ENCODE measurements at places on chromosomes 6 and 20. TPM values are rescaled to one million over a fixed set of nuclear protein-coding genes. Genes with fewer than 3 reads are reported as not detected.

- no peak for DNase-seq
These were observed 52.3 kb downstream of the PXDC1 start for GRCh38 chr6:3699231-3699630.

DNA sequence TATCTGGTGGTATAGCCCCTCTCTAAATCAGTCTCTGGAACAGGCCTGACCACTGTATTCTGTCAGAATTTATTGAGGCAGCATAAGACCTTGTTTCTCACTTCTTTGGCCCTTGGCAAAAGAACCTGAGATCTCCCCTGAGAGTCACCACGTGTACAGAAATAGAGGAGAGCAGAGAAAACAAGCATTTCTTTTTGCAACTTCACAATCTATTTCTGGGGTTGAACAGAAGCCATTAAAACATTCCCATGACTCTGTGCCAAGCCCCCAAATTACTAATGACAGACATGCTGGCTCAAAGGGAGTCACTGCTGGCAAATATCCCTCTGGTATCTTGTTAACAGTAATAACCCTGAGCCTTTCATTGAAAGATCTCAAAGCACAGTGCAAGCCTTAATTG lies 395.3 kb downstream of the MAFB start:
- DNase-seq: no peak

GRCh38 chr20:47677635-47678453 lies 107.4 kb downstream of the SULF2 start:
- no peak for DNase-seq

GRCh38 chr6:39209360-39209811 lies 19.9 kb downstream of the KCNK5 start:
- DNase-seq: no peak

GRCh38 chr20:38875175-38875993 lies 50.8 kb upstream of the FAM83D start:
- no peak for DNase-seq

DNA sequence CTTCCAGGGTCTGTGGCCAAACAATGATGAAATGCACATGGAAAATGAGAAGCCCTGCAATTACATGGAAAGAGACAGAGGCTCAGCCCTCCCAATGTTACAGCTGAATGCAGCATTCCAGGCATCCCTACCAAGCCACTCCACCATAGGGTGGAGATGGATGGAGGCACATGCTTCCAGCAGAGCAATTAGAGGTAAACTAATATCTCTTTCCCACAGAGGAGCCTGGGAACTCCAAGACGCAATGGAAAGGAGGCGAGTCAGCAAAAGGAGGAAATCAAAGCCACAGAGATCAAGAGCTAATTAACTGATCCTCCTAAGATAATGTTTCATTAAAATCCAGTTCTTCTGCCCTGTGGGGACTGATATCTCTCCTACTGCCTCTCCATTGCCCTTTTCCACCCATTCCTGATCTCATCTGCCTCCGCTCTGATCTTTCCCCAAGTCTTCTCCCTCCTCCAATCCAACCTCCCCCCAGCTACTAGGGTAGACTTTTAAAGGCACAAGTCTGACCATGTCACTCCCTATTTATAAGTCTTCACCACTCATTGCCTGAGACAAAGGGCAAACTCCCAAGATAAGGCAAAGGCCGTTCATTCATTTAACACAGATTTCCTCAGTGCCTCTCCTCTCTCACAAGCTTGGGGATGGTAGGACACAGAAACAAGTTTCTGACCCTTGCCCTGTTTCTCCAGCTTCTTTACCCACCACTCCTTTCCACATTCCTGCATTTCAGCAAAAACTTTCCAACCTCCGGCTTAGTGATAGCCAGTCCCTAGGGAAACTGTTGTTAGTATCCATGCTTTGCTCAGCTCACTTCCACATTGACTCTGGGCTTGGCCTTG lies 14.3 kb upstream of the KCNB1 start:
- no peak for DNase-seq

DNA sequence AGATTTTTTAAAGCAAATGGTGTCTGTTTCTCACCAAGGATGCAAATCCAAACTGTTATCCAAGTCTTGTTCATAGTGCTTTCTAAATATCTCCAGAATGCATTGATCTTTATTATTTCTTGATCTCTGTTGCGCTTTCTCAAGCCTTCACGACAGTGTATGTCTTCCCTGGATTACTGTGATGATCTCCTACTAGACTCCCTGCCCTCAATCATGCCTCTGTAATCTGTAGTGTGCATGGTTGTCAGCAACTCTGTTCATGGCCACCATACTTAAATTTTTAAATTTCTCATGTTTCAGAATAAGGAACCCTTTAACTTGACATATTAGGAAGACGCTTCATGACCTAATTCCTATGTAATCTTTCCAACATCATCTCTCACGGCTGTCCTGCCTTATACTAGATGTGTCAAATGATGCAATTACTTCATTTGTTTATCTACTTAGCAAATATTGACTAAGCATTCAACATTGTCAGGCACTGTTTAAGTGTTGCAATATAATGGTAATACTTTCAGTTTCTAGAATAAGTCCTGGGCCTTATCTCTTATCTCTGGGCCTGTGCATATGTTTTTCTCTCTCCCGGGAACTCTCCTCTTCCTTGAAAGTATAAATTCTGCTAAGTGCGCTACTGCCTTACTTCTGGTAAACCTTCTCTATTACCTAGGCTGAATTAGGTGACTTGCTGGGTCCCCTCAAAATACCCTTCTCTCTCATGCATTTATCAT lies 25.6 kb upstream of the AHI1 start:
- DNase-seq: no peak

DNA sequence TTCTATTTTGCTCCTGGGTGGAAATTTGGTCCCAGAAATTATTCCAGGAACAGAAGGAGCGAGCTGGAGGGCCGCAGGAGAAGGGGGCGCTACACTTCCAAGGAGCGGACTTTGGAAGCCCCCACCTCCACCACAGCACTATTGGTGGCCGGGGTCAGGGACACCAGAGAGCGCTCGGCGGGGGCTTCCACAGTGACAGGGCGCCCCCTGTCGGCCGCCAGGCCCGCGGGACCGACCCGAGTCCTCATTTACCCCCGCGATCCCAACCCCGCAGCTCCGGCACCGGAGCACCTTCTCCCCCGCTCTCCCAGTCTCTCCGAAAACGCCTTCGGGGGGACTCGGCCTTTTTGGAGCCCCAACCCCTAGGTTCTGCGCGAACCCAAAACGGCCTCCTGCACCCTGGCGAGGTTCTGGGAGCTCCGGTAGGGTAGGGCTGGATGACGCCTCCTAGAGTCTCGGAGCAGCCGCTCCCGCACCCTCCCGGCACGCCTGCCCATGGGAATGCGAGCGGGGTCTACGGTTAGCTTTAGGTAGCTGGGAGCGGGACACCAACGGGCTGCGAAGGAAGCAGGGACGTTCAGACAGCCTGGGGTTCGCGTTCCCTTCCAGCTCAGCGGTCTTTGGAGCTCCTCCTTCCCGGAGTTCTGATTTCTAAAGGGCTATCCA lies 2.4 kb upstream of the FOXA2 start:
- no peak for DNase-seq

DNA sequence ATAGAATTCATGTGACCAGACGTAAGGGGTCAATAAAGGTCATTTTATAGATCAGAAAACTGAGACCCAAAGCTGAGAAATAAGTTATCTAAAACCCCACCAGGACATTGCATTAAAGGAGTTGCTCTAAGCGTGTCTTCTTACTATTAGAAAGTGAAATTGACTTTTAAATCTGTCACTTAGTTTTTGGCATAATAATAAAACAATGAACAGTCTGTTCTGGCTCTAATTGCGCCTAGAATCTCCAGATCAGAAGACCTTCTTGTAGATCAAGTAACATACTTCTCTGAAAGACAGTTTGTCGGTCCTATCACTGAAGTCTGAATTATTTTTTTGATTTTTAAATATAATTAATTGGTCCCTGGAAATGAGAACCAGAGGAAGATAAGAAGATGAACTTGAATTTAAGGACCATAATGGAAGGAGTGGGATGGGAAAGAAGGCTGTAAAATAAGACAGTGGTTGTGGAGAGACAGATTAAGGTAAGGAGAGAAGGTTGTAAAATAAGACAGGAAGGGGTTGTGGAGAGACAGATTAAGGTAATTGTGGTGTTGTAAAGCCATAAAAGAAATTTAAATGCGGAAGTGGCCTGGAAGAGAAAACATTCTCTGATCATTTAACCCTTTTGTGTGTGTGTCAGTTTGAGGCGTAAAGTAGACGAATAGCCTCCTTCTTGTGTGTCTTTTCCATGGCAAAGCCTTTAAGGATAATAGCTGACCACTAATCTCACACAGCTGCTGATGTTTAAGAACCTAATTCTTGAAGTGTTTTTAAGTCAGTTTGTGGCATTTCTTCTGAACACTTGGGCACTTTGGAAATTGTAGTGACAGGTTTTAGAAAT lies 20.1 kb downstream of the TOP1 start:
- DNase-seq: no peak

DNA sequence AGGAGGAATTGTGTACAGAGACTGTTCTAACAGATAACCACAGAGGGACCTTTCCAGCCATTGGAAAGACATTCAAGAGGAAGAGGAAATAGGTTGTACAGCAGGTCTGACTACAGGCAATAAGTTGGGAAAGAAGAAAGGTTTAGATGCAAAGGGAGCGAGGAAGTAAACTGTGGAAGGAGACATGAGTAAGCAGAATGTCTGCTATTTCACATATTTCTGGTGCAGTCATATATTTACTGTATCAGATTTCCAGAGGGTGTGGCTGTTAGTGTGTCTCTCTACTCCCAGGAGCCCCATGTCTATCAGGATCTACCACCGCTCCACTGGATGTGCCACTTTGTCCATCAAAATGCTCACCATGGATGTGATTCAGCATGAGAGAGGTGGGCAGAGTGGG lies 25.9 kb downstream of the MRS2 start:
- no peak for DNase-seq

GRCh38 chr6:157049133-157049532 lies 272.0 kb downstream of the ARID1B start:
- no peak for DNase-seq

DNA sequence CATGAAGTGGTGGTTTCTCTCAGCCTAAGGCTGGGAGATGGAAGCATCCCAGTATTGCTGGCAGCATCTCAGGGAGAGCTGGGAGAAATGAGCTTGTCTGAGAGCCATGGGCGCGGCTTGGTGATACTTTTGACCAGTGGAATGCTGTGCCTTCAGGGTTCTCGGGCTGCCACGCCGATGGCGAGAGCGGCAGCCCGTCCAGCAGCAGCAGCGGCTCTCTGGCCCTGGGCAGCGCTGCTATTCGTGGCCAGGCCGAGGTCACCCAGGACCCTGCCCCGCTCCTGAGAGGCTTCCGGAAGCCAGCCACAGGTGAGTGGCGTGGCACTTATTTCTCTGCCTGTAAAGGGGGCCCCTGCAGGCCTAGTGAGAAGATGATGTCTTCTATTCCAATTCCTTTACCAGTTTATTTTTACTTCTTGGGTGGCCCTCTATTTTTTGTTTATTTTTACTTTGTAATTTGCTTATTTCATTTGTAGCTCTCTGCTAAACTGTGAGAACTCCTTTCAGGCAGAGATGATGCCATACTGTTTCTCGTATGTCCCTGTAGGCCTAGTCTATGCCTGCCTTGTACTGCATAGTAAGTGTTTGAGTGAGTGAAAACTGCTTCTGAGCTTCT lies 71.7 kb downstream of the ASXL1 start:
- DNase-seq: no peak

DNA sequence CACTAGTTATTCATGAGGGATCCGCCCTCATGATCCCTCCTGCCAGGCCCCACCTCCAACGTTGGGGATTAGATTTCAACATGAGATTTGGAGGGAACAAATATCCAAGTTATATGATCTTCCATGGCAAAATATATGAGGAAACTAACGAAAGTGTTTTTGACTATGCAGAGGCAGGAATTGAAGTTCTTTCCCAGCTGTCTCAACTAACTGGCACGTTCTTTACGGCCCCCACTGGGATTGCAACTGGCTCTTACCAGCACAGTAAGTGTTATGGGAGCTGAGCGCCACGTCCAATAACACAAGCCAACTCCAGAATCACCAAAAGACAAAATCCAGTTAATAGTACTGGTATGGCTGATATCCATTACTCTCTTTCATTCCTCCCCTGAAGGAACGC lies 66.6 kb downstream of the ECT2L start:
- no peak for DNase-seq

DNA sequence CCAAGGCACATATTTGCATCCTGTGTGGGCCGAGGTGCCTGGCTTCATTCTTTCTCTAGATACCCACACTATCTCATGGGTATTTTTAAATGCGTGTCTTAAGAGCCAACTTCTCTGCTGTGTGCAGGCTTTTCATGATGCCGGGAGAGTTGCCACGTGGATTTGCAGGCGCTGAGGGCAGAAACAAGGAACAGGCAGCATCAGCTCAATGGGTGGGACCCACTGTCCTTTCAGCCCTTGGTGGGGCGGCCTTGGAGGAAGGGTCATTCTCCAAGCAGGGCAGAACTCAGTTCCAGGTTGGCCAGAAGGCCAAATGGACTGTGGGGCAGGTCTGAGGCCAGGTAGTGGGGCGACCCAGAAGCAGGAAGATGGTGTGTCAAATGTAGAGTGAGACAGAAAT lies 84.7 kb downstream of the PHACTR3 start:
- no peak for DNase-seq

DNA sequence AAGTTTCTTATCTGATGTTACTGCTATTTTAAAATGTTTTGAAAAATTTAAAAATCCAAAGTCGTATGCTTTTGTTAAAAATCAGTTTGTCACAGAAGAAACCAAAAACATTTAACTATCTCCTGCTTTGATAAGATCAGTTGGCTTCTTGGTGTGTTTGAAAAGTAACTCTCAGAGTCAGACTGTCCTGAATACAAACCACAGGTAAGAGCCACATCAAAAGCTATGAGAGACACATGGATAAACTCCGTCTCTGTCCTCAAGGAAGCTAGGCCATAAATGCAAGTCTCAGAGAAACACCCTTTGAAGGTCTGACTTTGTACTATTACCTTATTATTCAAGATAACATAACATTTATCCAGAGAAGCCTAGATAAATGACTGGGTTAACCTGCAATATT lies 7.7 kb downstream of the HBS1L start:
- DNase-seq: no peak

DNA sequence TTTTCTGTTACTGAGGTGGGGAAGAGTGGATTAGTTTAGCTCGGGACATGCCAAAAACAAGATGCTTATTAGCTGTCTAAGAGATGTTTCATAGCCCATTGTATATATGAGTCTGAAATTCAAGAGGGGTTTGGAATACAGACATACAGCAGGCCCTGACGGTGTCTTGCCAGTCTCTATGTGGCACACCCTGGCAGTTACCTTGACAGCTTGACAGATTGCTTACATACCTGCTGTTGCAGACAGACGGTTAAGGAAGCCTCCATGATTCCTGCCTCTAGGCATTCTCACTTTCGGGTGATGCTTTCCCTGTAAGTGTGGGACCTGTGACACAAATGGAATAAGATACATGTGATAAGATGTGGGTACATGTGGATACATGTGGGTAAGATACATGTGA lies 95.0 kb downstream of the QRSL1 start:
- DNase-seq: no peak

The CCHCR1 gene
- polyA plus RNA-seq: 14.3 TPM

The GSTA2 gene
- not detected for polyA plus RNA-seq

The GTSF1L gene
- polyA plus RNA-seq: not detected

The EEF1A2 gene
- polyA plus RNA-seq: 1,049 TPM

The ROS1 gene
- 0.19 TPM for polyA plus RNA-seq

The PACRG gene
- 2.1 TPM for polyA plus RNA-seq
